CD4-positive, alpha-beta T cell treated with Interleukin-2 at 100 ng/mL for 4 hours (primary cell): ENCODE measurements at places on chromosomes 3 and 15.

DNA sequence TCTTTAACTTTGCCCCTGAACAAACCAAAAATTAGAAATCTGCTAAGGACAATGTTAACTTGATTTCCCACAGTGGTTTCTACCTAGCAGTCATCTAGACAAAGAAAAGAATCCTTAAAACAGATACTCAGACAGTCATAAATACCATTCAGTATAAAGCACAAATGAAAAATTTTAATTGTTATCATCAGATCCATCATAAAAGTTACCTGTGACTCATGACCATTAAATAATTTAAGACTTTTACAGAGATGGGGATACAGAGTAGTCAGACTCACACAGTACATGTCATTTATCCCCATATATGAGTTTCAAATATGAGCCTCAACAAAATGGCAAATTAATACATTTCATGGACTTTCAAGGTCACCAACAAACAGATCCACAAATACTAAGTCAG, 116.8 kb downstream of the HERC1 start:
- no peak for DNase-seq

DNA sequence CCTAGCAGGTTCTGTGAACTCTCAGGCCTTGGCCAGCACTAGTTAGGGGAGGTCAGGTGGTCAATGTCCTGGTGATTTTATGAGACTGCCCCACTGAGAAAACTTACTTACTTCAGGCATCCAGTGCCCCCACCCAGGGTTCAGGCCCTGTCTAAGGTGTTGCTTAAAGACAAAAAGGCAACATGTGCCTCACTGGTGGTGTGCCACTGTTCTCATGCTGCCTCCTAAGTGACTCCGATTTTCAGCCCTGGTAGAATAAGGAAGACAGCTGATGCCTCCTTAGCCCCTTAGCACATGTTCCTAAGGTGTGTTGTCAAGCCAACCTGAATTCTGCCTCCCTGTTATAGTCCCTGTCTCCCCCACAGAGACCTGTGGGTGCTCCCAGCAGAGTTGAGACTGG, 5.3 kb downstream of the RBM15B start:
- DNase-seq = no peak

GRCh38 chr3:24596626-24597025, 102.0 kb upstream of the THRB start:
- DNase-seq = no peak

DNA sequence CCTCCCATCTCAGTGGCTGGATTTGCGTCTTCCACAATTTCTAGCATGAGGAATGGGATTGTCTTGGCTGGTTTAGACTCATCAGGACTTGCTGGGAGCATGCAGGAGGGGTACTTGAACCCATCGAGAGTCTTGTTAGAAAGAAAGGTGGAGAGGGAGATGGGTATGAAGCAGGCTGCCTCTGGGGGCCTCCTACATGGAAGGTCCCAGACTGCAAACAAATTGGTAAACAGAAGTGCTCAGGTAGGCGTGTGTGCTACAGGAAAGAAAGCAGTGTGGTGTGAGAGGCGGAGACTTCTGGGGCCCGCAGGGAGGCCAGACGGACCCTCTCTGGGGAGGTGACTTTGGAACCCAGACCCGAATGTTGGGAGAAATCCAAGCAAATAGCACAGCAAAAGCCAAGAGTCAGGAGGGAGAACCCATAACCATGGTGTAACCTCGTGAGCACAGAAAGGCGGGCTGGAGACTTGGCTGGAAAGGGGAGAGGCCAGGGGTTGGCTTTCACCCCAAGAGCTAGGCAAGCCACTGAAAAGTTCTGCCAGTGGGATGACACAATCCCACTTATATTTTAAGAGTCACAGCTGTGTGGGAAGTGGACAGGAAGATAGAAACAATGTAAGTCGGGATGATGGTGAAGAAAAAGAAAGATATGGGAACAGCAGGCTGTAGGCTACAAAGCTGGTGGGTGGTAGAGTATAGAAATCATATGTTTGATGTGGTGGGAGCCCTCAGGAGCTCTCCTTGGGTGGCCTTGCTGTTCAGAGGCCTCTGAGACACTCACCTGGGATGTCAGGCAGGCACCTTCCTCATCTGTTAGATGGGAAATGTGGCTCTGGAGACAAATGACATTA, 130.1 kb upstream of the PRR20G start:
- no peak for DNase-seq

GRCh38 chr15:77798151-77798835, 165.6 kb upstream of the LINGO1 start:
- DNase-seq = no peak

DNA sequence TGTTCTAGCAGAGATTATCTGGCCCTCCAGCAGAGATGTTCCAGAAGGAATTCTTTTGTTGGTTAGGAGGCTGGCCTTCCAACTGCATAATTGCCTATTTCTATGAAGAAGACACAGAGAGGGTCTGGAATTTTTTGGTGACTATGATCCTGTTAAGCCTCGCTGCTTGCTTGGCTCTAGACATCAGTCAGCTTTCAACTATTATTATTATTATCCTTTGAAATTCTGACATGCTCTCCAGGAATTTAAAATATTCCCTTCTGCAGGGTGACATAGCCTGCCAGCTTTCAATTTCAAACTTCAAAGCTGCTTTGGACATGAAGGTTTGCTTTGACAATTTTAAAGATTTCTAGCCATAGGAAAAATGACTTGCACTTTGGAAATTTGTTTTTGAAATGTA, 26.3 kb upstream of the ZNF148 start:
- no peak for DNase-seq

DNA sequence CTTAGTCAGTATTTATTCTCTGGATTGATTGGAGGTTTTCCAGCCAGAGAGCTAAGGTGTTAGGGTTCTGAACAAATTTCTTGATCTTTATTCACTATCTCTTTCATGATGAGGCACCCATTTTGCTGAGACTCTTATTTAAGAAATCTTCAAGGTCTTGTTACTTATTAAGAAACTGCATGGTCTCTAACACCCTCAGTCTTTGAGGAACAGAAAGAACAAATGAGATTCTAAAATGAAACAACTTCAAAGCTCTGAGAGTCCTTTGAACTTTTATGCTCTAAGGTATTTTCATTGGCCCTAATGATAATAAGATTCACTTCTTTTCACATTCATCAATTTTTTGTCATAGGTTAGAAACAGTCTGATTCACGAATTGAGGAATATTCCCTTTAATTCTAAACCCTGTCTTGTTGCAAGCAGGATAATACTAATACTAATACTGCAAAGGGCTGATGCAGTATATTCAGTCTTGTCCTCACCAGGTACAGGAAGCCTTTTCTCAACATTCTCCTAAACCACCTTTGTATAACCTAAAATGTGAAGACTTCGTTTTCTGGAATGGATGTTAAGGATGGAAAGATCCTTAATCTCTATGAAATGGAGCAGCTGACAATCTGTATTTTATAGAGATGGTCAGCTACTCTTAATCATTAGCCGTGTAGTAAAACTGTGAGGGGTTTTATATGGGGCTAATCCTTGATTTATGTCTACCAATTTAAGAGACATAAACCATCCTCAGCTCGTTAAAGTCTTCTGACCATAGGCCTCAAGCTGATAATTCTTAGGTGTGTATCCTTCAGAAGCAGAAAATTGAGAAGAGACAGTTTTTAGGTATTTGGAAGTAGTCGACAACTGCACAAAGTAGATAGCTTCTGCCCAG, 198.3 kb downstream of the OTOL1 start:
- no peak for DNase-seq

DNA sequence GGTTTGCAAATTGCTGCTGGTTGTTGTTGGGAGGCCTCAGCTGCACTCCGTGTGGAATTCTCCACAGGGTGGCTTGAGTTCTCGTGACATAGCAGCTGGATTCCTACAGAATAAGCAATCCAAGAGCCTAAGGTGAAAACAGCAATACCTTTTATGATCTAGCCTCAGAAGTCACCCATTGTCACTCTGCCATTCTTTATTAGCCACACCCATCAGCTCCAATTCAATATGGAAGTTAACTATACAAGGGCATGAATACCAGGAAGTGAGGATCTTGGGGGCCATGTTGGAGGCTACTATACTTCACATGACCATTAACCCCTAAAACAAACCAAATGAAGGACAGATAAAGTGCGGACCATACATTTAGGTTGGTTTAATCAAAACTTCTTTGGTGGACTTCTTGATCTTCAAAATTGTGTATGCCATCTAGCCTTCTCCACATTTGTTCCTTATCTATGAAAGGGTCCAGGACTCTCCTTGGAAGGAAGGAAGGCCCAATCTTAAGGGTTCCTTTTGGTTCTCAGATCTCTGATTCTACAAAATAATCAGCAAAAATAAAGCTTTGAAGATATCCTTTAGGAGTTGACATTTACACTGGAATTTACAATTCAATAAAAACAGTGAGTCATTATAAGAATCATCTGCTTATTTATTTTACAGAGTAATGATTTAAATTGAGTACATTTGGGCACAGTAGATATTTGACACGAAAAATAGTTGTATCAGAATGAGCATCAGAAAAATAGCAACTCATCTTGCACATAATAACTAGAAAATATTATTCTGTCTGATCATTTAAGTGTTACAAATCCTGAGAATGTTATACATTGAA, 21.5 kb downstream of the CIAO2A start:
- no peak for DNase-seq

GRCh38 chr15:89576417-89576773, 1.1 kb downstream of the TICRR start:
- no peak for DNase-seq

- DNase-seq = no peak
Observed at GRCh38 chr3:184372911-184373310, 5.1 kb downstream of the THPO start.

GRCh38 chr3:132721479-132722164, 587 bp downstream of the NPHP3 start:
- no peak for DNase-seq

GRCh38 chr3:195803289-195803908, 8.3 kb downstream of the MUC4 start:
- DNase-seq = no peak

- no peak for DNase-seq
Observed at GRCh38 chr3:176159796-176160195, 1037.5 kb downstream of the TBL1XR1 start.

GRCh38 chr3:43477600-43477999, 144.2 kb downstream of the ANO10 start:
- peak; percentile 88 for DNase-seq

GRCh38 chr3:147422601-147423536, 13.7 kb downstream of the ZIC1 start:
- DNase-seq = no peak

- no peak for DNase-seq
Observed at GRCh38 chr3:158470944-158471638, 99.9 kb upstream of the MLF1 start.

DNA sequence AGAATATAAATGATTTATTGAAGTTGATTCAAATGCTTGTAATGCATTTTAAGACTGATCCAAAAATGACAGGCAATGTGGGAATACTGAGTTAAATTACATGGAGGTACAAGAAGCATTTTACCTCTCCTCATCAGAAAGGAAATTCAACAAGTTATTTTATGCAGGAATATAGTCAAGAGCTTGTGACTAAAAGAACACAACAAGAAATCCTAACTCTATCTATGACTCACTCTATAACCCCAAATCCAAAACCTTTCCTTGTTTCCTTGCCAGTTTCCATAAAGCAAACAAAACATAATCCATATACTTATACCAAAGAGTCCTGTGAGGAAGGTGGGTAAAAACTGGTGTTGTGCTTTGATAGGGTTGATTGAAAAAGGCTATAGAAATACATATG, 30.8 kb downstream of the SIN3A start:
- DNase-seq = no peak

DNA sequence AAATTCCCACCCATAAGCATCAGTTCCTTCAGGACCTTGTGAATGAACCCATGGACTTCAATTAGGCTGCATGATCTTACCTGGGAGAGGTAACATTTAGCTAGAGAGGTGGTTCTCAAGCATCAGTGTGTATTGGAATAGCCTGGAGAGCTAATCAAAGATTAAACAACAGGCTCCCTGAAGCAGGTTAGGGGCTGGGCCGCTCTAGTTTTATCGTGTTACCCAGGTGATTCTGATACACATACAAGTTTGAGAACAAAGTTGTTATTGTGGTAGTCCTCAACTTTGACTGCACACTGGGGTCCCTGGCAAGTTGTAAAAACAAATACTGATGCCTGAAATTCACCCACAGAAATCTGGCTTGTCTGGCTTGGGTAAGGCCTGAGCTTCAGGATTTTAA, 31.2 kb downstream of the MYH15 start:
- no peak for DNase-seq

DNA sequence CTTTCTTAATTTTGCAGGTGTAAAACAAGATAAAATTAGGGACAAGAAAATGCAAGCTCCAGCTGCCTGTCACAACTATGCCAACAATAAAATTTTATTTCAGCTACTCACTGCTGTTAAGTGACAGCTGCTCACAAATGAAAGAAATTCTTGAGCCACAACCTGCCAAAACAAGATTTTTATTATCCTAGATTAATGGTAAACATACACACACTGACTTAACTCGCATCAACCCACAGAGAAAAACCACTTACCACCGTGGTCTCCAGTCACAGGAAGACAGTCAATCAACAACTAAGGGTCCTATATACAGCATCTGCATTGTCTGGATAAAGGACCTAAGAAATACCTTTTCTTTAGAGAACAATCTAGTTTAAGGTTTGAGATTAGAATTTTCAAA, 31.3 kb downstream of the EFL1 start:
- DNase-seq = no peak

GRCh38 chr3:187011915-187012314, 81.6 kb downstream of the ST6GAL1 start:
- DNase-seq = no peak

DNA sequence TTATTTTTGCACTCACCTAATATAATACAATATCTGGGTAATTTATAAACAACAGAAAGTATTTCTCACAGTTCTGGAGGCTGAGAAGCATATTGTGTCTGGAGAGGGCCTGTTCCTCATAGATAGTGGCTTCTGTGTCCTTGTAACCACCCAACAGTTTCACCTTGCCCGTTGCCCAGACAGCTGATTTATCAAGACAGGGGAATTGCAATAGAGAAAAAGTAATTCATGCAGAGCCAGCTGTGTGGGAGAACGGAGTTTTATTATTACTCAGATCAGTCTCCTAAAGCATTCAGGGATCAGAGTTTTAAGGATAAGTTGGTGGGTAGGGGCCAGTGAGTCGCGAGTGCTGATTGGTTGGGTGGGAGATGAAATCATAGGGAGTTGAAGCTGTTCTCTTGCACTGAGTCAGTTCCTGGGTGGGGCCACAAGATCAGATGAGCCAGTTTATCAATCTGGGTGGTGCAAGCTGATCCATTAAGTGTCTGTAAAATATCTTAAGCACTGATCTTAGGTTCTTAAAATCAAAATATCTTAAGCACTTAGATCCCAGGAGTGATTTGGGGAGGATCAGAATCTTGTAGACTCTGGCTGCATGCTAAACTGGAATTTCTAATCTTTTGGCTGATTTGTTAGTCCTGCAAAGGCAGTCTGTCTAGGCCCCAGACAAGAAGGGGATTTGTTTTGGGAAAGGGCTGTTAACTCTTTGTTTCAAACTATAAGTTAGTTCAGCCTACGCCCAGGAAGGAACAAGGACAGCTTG, 33.9 kb upstream of the C15orf39 start:
- no peak for DNase-seq

DNA sequence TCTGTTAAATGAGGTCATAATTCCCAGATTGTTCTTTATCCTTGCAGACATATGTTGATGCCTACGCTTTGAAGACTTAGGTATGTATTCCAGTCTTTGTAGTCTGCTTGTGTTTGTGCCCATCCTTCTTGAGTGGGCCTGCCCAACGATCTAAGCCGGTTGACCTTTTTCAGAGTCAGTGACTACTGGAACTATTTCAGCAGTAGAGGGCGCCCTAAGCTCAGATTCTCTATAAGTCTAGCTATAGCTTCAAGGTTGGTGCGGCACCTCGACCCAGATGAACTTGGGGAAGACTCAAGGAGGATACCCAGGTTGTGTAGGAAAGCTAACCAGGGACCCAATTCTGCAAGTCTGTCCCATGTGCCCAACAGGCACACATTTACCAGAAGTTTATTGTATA, 228.8 kb upstream of the PPP2R3A start:
- no peak for DNase-seq
